ENCODE measurements at places on chromosomes 6 and 20.

- no peak for DNase-seq
Observed at GRCh38 chr6:111745186-111745585, 128.1 kb downstream of the FYN start.

GRCh38 chr6:131843768-131844167 lies 35.9 kb downstream of the ENPP1 start:
- no peak for DNase-seq

DNA sequence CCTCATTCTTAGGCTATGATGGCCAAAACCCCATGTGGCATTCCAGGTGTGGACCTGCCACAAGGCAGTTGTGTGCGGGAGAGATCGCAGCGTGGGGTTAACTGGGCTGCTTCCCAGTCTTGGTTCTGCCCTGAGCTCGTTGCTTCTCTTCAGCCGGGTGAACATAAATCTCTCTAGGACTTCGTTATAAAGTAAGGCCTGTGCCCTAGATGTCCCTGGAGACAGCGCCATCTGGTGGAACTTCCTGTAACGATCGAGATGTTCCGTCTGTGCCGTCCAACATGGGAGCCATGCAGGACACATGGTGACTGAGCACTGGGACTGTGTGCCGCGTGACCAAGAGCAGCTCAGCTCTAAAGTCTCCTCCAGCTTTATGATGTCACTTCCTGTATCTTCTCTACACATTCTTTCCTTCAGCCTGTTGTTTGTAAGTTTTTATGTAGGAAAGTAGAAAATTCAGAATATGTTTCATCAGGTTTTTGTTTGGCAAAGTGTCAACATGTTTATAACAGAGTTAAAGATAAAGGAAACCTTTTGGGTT lies 26.8 kb upstream of the RPP40 start:
- DNase-seq, result peak; percentile 65

DNA sequence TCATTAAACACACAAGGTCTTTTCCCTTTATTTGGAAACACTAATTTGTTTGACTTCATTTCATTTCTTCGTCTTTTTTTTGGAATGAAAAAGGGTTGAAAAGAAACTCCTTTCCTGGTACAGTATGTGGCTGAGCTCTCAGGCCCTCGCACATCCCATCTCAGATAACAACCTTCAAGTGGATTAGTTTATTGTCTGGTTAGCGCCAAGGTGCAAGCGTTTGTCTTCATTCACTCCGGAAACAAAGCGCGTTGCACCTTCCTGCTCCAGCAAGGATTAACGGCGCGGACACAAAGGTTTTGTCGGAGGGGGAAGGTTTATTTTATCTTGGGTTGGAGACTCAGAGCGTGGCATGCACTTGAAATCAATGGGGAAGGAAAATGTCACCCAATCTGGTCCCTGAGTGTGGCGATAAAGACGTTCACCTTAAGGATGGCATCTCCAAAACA lies 5.3 kb upstream of the NKX2-2 start:
- DNase-seq, result no peak

DNA sequence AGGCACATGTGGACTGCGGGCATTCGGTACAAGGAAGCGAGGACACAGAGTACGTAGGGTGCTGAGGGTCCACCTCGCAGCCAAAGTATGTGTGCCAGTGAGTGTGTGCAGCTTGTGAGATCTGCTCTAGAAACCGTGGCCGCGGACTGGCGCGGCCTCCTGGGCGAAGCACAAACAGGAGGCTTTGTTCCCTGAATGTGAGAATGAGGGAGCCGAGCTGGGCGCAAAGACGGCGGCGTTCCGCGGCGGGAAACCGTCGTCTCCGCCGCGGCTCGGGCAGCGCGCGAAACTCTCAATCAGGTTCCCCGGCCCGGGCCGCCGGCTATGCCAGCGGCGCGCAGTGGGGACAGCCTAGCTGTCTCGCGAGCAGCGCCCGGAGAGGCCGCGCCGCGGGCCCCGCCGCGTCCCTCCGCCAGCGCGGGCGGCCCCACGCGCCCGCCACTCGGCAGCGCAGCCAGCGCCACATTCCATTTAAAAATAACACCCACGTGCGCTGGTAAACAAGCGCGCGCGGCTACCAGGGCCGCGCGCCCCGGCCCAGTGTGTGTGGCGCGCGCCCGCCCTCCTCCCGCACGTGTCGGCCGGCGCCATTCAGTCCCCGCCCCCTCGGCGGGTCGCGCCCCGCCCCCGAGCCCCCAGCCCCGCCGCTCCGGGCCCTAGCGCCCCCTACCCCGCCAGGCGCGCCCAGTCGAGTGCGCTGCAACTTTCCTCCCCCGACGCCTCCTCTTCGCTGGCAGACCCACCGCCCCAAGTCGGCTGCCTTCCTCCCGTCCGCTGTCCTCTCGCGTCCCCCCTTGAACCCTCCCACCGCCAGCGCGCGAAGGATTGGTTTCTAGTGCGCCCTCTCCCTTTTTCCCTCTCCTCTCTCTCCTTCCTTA lies 3.0 kb upstream of the FOXO3 start:
- DNase-seq, result peak; percentile 88

- no peak for DNase-seq
Observed at GRCh38 chr20:59977086-59977485, 18.9 kb downstream of the CDH26 start.

DNA sequence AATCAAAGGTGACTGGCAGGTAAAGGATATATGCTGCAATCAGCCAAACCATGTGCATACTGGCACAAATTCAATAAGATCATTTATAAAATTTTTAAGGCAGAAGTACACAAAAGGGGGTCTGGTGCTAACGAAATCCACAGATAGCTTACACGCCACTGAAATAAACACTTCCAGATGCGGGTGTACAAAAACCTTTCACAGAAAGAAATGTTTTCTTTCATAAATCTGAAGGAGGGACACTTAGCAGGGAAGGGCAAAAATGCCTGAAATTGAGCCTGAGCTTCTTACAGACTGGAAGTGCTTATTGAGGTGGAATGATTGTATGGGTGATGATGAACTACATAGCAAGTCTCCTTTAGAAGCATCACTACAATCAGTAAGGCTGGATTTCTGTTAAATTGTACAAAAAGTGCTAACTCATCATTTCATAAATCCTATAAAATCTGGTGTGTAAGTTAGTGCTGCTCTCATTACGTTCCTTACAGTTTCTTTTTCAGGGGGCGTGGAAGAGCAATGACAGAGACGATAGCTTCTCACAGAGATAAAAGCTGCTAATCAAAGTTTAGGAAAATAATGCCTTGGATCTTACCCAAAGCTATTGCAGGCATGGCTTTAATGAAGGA lies 409.3 kb upstream of the RUNX2 start:
- DNase-seq, result no peak
